Activated CD4-positive, alpha-beta memory T cell treated with anti-CD3 and anti-CD28 coated beads, Interleukin-2, amount 10 ng/mL, durations not matched to agents 7 days and 5 days (primary cell): ENCODE measurements at places on chromosomes 12 and 14.

DNA sequence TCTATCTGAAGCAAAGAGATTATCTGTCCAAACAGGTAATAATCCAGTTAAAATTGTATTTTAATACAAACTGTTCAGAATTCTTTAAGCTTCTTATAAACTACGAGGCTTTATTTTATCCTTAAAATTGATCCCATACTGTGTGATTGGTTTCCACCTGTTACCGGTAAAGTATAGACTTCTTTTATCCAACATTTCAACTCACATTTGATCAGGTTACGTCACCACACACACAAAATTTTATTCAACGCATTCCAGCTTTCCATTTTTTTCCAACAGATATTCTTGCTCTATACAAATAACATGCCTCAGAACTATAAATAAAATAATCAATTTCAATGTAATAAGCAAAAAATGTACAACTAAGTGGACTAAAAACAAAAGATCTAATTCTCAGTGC, 4.5 kb downstream of the NOVA1 start:
- no peak for DNase-seq

GRCh38 chr12:85975716-85976115, 101.6 kb downstream of the NTS start:
- DNase-seq, result no peak

- DNase-seq, result no peak
These were observed 180.2 kb downstream of the TSPAN9 start for GRCh38 chr12:3257411-3257810.

GRCh38 chr12:103105971-103106597, 148.6 kb downstream of the ASCL1 start:
- no peak for DNase-seq

DNA sequence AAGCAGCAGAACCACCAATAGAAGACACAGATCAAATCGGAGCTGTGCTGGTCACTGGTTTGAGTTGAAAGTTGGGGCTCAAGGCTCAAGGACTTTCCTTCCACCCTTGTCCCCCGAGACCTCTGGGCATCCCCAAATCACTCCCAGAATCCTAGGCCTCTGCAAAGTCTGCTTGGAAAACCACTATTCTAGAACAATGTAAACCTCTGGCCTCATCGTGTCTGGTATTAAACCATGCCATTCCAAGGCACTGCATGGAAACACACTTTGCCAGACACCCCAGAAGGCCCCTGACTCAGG, 288.0 kb downstream of the DPF3 start:
- DNase-seq, result peak; percentile 2

DNA sequence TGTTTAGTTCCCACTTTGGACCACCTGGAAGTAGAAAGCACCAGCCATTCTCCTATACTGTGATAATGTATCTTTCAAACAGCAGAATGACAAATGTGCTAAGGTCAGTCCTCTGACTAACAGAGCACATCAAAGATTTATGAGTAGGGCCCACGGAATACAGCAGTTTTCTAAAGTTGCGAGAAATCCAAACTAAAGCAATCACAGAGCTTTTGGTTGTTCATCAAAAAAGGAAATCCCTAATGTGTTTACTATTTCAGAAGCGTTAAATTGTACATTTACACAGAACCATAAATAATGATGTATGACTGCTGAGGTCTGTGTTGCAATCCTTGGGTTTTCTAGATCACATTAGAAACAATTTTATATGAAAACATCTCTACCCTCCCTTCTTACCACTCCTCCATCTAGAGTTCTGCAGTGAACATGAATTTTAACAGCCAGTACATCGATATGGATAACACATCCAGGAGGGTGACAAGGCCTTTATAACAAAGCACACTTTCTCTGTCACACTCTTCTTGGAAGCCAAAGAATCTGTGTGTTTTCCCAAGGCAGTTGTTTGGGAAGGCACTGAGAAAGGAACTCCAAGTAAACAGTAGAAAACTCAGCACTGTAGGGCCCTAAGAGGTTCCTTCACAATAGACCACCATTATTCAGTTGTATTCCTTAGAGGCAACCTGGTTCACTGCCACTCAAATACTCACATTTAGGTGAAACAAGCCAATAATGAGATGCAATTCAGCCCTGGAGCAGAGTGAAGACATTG, 7.3 kb downstream of the KITLG start:
- DNase-seq, result no peak
